Right hindlimb (tissue), 1 donor: ENCODE measurements at places on chromosomes 3 and 15.

DNA sequence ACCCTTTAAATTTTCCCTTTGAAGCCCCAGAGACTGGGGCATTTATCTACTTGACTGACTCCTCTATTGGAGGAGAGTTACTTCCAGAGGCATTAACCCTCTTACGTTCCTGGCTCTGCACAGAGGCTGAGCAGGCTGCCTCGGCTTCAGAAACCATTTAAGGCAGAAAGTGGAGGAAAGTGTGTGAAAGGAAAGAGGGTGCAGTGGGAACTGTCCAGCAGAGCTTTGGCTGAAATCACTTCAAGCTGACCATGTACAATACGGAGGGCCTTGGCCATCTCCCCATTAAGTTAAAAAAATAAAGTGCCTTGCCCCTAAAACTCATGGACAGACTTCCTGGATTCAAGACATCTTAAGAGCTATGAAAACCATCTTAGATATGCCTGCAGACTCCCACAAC lies 238.7 kb downstream of the SV2B start:
- peak; percentile 57 for DNase-seq

- no peak for DNase-seq
Measured at GRCh38 chr15:52118969-52119749, 6.6 kb upstream of the BCL2L10 start.

DNA sequence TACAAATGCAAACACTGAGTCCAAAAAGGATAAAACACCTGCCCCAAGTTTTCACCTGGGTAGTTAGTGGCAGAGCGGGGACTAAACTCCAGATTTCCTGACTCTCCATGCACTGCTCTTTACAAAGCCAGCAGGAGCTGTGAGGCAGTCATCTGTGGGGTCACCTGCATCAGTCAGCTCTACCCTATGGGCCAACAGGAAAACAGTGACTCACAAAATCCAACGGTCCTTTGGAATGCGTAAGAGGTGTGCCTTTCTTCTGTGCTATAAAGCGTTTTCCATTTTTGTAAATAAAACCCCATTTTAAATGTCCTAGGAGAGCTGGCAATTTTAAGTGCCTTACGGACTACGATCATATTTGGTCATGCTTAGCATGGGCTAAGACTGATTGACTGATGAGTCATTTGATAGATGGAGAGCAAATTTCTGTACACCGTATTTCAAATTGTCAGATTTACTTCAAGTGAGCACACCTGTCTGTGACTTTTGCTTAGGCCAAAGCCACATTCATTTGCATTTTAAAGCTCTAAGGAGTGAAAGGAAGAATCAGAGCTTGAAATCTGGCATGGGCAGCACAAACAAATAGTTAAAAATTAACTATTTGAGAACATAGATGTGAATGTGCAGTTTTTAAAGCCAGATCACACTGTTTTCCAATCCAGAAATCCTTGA lies 4.4 kb upstream of the COL8A1 start:
- no peak for DNase-seq

- no peak for DNase-seq
Measured at GRCh38 chr3:14274999-14275961, 96.7 kb downstream of the LSM3 start.

DNA sequence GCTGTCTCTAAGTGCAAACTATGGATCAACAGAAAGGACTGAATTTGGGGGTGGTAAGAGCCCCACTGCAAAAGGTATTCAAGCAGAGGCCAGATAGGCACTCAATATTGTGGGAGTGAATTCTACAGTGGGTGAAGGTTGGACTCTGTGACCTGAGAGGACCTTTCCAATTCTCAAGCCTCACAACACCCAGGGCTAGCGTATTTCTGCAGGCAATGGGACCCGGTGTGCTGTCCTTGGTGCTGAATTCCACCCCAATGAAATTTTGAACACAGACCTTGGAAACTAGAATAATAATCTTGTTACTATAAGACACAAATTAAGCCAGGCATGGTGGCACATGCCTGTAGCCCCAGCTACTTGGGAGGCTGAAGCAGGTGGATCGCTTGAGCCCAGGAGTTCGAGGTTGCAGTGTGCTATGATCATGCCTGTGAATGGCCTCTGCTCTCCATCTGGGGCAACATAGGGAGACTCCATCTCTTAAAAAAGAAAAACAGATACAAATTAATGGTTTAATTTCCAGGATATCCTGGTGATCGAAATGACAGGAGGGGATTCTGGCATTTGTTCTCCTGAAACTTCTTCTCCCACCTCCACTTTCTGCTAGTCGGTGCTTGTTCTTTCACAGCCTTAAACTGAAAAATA lies 135.4 kb downstream of the RAB11A start:
- peak; percentile 39 for DNase-seq

DNA sequence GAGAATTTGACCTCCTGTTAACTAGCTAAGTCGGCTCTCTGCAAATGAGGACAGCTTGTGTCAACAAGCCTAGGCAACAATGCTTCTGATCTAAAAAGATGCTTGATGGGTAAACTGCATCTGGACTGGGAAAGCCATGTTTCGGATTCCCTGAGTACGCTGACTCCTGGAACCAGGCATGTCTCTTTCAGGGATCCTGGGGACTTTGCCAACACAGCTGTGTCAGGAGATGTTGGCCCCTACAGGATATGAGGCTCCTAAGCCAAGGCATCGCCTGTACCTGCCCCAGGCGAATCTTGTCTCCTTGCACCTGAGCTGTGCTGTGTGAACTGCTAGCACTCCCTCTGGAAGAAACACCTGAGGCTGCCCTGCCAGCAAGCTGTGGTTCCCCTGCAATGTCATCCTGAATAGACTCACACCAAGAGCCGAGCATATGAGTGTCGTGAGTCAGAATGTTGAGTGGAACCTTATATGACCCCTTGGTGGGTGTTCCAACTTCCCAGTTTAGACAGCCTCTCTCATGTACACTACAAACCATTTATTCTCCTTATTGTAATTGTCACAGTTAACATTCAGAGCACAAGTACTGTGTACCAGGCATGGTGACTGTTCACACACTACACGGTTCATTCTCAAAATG lies 17.0 kb downstream of the EOGT start:
- DNase-seq = no peak

- peak; percentile 38 for DNase-seq
Measured at GRCh38 chr15:53072077-53072476, 281.9 kb upstream of the ONECUT1 start.

DNA sequence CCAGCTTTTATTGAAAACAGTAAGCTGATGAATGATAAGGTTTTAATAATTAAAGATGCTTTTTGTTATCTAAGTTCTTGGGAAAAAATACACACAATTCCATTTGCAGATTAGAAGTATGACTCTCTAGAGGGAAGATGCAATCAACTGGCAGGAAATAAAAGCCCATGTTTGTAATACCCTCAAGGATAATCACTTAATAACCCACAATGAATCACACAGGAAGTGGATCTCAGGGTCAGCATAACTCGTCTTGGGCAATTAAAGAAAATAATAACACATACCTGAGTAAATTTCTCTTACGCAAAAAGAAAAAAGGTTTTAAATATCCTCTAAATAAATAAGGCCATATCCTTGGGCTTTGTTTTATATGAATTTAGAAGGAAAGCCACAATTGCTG lies 9.4 kb upstream of the EID1 start:
- DNase-seq = no peak

- DNase-seq = no peak
Measured at GRCh38 chr3:181316482-181316881, 326.9 kb upstream of the DNAJC19 start.

DNA sequence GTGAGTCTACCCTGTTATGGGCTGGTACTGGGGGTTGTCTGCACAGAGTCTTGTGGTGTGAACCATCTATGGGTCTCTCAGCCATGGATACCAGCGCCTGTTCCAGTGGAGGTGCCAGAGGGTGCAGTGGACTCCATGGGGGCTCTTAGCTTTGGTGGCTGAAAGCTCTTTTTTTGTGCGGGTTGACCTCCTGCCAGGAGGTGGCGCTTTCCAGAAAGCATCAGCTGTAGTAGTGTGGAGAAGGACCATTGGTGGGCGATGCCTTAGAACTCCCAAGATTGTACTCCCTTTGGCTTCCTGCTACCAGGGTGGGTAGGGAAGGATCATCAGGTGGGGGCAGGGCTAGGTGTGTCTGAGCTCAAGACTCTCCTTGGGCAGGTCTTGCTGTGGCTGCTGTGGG lies 602.6 kb downstream of the RSL24D1 start:
- DNase-seq = no peak
